Liver (tissue), 10 donors: ENCODE measurements at places on chromosomes 2 and 18.

- no peak for DNase-seq
- H3K36me3 ChIP-seq = no peaks in the 10 kb centered on the region
- H3K4me3 ChIP-seq = no peak overlapping the region
- no peaks in the 10 kb centered on the region for H3K4me1 ChIP-seq
- no peak overlapping the region for H3K27ac ChIP-seq
- no peaks in the 10 kb centered on the region for H3K27me3 ChIP-seq
Measured at GRCh38 chr2:12980817-12981216, 264.1 kb downstream of the TRIB2 start.

GRCh38 chr18:24228667-24229041 lies 89.8 kb downstream of the CABYR start:
- H3K36me3 ChIP-seq = no peaks in the 10 kb centered on the region
- no peak overlapping the region for H3K27ac ChIP-seq

GRCh38 chr18:28468901-28469300 lies 292.0 kb upstream of the CDH2 start:
- no peaks in the 10 kb centered on the region for H3K36me3 ChIP-seq
- no peaks in the 10 kb centered on the region for H3K27me3 ChIP-seq
- no peak for DNase-seq
- no peak overlapping the region for H3K27ac ChIP-seq

DNA sequence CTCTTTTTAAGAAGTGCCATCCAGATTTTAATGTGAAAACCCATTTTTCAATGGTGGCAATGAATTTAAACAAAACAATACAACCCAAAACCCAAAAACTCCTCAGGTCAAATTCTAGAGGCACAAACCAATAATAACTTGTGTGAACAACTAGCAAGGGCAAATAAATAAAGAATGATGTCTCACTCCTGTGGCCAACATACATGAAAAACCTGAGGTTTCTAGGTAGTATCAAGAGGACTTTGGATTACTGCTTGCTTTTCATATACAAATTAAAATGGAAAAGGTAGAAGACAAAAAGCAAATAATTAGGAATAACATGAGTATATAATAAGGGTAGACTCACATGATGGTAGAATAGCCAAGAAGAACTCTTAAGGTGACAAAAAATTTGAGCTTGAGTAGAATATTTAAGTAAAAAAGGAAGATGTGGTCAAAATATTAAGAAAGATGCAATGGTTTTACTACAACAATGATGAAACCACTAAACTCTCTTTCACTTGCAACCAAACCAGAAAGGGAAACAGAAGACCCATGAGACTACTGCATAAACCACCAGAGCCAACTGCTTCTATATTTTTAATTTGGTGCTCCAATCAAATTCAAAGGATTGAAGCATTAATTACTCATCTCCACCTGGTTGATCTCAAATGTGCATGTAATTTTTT lies 53.5 kb downstream of the DARS1 start:
- no peak for DNase-seq
- H3K36me3 ChIP-seq = peaks cover 20% of the 10 kb centered on the region
- no peak overlapping the region for H3K4me3 ChIP-seq
- no peaks in the 10 kb centered on the region for H3K27me3 ChIP-seq

- no peaks in the 10 kb centered on the region for H3K27me3 ChIP-seq
- no peak within 1 kb of the TSS for H3K4me3 ChIP-seq
- no peaks in the 10 kb centered on the region for H3K4me1 ChIP-seq
- no peak for DNase-seq
Measured at GRCh38 chr2:95274291-95275150, at the start of gene PROM2. Gene PROM2 (plus strand): TSS chr2:95274449. CDS start chr2:95274586, 137 bp downstream.

DNA sequence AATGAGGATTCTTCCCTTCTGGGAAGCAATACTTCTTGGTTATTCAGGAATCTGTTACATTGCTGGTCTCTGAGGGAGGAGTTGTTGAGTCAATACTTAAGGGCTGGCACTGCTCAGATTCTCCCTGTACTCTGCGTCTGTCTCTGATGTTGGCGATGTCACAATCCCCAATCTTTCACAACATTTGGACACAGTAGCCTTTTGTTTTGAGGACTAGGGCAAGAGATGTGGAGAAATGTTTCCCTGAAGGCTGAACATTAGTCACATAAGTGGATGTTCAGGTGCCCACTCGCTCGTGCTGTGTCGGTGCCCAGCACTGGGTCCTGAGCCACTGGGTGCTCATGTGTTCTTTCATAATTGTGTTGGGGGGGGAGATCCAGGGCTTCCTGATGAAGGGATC lies 55.0 kb downstream of the MAPK4 start:
- H3K4me3 ChIP-seq = no peak overlapping the region
- H3K36me3 ChIP-seq = no peaks in the 10 kb centered on the region
- H3K4me1 ChIP-seq = peaks cover 9% of the 10 kb centered on the region
- H3K27me3 ChIP-seq = no peaks in the 10 kb centered on the region

DNA sequence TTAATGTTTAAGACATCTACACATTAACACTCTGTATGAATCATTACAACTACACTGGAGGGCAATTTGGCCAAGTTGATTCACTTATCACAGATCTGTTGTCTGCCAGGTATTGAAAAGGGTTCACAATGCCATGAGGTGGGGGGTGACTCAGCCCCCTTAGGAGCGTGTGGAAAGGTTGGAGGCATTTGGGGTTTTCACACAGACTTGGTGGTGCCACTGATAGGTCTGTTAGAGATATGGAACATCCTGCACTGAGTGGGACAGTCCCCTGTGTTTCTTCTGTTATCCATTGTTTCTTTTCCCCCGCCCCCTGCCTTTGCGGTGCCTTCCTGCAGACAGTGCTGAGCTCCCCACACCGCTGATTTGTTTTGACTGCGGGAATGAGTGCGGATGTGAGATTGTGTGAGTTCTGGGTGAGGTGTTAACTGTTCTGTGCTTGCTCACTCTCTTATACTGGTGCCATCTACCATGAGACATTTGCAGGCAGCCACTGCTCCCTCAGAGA lies 9.3 kb upstream of the TSN start:
- no peaks in the 10 kb centered on the region for H3K36me3 ChIP-seq
- no peaks in the 10 kb centered on the region for H3K27me3 ChIP-seq
- no peaks in the 10 kb centered on the region for H3K4me1 ChIP-seq
- no peak for DNase-seq
- no peak overlapping the region for H3K27ac ChIP-seq
- no peak overlapping the region for H3K4me3 ChIP-seq
